ENCODE measurements at places on chromosomes 11 and 22.

- DNase-seq, result no peak
Observed at GRCh38 chr11:81658722-81659121, 1074.9 kb downstream of the FAM181B start.

DNA sequence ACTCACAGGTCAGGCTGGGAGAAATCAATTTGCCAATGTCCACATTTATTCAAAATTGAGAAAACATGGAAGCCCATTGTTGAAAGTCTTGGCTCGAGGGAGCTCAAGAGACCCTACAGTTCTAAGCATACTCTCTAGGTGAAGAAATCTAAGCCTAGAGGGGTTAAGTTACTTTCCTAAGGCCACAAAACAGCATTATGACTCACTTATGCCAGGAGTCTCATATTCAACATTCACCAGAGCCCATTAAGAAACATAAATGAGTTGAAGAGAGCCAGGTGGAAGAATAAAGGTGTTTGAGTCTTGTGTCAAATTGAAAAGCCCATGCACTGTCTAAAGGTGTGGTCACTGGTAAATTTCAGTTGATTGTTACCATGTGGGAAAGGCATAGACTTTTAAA lies 108.1 kb downstream of the INSC start:
- DNase-seq, result no peak

GRCh38 chr11:15926071-15926470 lies 430.3 kb downstream of the SOX6 start:
- no peak for DNase-seq

DNA sequence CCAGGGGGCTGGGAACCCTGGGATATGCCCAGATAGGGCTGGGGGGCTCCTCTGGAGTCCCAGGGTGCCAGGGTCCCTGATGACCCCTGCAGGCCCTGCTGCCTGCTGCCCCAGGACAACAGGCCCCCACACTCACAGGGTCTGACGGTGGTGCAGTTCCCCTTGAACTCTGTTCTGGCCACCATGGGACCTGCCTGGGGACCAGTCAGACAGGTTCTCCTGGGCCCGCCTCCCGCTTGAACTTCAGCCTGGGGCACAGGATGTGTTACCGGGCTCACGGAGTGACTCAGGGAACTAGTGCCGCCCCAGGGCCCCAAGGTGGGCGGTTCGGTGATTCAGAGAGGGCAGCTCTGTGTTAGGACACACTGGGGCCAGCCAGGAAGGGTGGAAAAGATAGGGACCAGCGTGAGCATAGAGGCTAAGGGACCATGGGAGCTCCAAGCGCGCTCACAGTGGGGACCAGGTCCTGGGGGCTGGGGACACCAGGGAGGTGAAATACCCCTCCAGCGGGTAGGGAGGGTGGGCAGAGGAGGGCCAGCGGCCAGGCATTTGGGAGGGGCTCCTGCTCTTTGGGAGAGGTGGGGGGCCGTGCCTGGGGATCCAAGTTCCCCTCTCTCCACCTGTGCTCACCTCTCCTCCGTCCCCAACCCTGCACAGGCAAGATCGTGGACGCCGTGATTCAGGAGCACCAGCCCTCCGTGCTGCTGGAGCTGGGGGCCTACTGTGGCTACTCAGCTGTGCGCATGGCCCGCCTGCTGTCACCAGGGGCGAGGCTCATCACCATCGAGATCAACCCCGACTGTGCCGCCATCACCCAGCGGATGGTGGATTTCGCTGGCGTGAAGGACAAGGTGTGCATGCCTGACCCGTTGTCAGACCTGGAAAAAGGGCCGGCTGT lies 21.5 kb upstream of the TXNRD2 start:
- DNase-seq, result no peak

DNA sequence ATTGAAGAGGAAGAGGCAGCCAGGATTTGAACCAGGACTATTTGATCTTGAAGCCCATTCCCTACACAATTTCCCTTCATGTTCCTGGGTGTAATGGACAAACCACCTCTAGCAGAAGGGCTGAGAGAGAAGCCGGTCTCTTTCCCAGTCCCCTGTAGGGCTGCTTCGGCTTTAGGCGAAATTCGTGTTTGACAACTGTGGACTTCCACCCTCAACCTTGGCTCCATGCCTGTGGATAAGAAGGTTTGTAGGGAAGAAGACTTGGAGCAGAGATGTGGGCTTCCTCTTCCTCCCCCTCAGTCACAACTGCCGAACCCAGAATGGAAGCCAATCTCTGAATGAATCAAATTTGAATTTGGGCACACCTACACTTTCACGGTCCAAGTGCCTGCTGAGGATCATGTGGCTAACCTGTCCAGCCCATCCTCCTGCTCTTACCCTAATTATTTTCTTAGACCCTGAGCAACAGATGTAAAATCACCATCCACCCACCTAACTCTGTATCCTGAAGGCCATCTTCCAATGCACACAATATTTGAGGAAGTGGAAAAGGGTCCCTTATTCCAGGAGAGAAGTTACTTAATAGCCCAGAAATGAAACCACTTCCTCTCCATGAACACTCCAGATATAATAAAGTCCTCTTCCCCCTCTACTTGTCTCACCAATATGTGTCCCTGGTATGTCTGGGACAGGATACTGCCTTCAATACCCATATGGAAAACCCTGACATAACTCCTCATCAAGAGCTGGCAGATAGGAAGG lies 10.1 kb upstream of the SCN2B start:
- no peak for DNase-seq

GRCh38 chr11:9259981-9260837 lies 4.9 kb downstream of the DENND5A start:
- DNase-seq, result no peak

DNA sequence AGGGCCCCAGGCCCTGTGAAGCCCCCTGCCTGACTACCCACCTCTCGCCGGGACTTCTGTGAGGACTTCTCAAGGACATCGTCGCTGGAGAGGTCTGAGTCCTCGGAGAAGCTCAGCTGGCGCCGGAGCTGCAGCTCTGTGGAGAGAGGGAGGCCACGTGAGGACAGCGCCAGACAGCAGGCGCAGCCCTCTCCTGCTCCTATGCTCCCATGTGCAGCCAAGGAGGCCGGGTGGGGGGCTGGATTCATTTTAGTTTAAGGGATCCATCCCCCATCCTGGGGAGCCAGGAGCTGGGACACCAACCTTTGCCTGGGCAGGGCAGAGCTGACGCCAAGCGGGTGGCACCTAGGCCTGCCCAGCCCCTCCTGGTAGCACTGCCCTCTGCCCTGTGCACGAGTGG lies 42.4 kb upstream of the BID start:
- no peak for DNase-seq

GRCh38 chr11:128867277-128867676 lies at the start of gene KCNJ1:
KCNJ1 (minus strand) TSS chr11:128867296; CDS start chr11:128840243, 27,053 bp downstream.
- DNase-seq, result no peak

DNA sequence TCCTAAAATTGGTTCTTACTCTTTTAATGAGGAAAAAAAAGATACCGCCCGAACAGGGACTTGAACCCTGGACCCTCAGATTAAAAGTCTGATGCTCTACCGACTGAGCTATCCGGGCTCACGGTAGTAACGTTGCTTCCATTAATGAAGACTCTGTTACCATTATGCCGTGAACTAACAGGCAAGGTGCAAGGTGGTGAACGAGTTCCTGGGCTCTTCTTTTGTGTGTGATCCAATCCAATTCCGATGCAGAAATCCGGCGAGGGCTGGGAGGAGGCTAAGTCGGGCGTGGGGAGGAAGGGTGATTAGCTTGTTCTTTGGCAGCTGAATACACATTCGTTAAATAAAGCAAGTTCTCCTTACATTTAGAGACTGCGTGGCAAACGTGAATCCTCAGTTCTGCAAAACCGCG lies 49.0 kb downstream of the OR4D9 start:
- DNase-seq, result peak; percentile 68

DNA sequence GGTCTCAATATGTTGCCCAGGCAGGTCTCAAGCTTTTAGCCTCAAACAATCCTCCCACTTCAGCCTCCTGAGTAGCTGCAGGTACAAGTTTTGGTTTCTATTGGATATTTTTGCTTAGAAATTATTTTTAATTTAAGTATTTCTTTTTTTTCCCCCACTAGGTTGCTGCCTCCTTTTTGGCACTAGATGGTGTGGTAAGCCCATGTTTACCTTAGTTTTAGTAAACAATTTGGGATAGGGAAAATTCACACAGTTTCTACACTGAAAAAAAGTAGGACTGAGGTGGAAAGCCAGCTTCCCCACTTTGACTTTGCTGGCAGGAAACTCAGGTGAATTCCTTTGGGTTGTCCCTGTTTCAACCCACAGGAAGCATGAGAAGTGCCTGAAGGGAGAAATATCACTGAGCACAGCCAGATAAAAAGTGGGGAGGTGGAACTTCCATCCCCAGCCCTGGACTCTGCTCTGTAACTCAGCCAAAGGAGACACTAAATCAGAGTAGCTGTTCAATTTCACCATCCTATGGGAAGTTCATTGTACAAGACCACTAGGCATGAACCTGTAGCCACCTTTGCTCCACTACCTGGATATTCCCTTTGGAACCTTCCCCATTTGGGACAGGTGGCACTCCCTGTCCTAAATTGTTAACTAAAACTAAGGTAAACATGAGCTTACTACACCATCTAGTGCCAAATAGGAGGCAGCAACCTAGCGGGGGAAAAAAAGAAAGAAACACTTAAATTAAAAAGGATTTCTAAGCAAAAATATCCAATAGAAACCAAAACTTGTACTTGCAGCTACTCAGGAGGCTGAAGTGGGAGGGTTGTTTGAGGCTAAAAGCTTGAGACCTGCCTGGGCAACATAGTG lies 154.4 kb upstream of the FAT3 start:
- no peak for DNase-seq

- DNase-seq, result no peak
Observed at GRCh38 chr11:44282620-44283019, 27.3 kb downstream of the ALX4 start.

GRCh38 chr11:118239509-118240205 lies 12.5 kb downstream of the MPZL3 start:
- DNase-seq, result no peak

- DNase-seq, result no peak
Observed at GRCh38 chr11:120899720-120900119, 124.2 kb upstream of the TBCEL start.

GRCh38 chr22:29717789-29718188 lies 2.0 kb upstream of the CABP7 start:
- no peak for DNase-seq

DNA sequence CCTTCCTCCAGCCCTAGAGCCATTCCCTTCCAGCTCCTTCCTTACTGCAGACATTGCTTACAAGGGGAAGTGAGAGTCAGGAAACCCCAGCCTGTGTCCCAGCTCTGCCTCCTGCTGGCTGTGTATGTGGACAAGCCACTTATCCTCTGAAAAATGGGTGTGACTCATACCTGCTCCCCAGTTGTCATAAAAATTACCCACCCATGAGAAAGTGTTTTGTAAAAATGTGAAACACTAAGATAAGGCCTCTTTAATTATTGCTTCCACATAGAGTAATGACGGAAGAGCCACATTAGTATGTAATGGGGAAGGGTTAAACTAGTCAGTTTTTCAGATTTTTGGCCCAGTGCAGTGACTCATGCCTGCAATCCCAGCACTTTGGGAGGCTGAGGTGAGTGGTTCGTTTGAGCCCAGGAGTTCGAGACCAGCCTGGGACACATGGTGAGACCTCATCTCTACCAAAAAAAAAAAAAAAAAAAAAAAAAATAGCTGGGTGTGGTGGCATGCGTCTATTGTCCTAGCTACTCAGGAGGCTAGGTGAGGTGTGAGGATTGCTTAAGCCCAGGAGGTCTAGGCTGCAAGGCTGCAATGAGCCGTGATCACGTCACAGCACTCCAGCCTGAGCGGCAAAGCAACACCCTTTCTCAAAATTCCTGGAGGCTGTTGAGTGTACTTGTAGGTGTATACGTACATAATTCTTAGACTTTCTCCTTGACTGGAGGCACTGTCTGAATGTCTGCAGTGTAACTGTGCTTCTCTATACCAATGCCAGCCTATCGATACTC lies 84.9 kb downstream of the CTTN start:
- no peak for DNase-seq

DNA sequence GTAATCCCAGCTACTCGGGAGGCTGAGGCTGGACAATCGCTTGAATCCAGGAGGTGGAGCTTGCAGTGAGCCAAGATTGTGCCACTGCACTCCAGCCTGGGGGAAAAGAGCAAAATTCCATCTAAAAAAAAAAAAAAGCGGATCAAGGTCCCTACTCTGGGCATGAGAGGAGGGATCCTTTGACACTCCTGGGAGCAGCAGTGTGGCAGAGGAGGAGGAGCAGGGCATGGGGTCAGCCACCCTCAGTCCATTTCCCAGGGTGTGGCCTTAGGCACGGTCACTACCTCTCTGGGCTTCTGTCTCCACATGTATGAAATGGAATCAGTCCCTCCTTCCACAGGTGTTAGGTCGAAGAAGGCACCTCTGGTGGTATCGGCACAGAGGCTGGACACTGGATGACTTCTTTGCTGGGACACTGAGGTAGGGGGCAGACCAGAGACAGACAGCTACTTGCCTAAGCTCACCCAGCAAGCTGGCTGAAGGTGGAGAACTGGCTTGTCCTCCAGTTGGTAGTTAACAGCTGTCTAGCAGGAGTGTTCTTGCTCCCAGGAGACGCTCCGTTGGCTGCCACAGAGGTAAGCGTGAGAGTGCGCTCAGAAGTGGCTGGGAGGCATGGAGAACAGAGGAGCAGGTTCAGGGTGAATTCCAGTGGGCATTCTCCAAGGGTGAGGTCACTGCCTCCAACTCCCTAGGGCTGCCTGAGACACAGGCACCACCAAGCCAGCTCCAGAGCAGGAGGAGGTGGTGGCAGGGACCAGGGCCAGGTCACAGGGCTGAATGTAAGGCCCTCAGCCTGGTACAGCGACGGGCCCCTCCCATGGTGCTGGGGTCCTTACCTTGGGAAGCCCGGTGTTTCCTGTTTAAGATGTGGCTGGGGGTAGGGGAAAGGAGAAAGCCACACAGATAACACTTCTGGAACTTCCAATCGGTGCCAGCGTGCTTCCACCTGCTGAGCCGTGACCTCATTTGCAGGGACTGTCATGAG lies 19.5 kb downstream of the TXN2 start:
- peak; percentile 74 for DNase-seq

DNA sequence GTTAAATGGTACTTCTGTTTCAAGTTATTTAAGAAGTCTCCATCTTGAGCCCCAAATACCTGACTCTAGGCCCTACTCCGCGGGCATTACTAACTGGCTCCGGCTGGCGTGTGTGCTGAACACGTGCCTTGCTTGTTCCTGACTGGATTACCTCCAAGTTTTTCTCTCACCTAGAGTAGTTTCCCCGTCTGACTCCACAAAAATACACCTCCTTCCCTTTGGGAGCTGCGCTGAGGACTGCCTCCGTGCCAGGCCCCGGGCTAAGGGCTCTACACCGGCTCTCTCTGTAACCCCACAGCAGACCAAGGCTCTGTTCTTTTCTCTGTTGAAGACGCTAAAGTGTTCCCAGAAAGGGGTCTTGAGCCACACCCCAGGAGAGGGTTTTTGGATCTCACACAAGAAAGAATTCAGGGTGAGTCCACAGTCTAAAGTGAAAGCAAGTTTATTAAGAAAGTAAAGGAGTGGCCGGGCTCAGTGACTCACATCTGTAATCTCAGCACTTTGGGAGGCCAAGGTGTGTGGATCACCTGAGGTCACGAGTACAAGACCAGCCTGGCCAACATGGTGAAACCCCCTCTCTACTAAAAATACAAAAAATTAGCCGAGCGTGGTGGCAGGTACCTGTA lies 61.8 kb downstream of the ANO1 start:
- no peak for DNase-seq

- no peak for DNase-seq
Observed at GRCh38 chr11:11498195-11498594, 123.6 kb downstream of the GALNT18 start.

Data from NCI-H1436 (cell line).